T-helper 1 cell (primary cell): ENCODE measurements at places on chromosomes 2 and 18.

- DNase-seq: no peak
Measured at GRCh38 chr2:152421521-152422370, 86.8 kb downstream of the FMNL2 start.

DNA sequence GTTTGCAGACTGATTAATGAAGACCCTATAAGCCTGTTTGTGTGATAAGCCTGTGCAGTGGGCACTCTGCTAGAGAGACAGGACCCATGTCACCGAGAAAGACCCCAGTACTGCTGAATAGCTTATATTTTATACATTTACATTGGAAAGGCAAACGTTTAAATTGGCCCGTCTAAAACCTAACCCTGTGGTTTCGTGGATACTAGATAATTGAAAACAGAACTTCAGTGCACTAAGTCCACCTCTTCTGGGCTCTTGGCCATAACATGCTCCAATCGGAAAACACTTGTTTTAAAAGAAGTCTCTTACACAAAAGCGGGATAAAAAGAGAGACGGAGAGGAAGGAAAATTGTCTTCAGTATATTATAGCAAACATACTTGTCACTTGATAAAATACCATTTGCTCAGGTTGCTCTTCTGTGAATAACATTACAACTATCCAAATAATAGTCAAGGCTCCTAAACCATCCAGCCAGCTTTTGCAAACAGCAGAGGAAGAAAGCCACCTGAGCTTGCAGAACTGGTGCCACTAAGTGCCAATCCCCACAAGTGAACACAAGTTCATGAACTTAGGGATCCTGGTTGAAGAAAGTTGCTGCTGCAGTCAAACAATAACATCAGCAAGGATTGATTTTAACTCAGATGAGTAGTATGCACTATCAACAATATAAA, 218.4 kb upstream of the FN1 start:
- no peak for DNase-seq

GRCh38 chr2:179917272-179917671, 55.9 kb upstream of the ZNF385B start:
- DNase-seq: no peak

- DNase-seq: no peak
Measured at GRCh38 chr2:11121099-11121822, 34.0 kb upstream of the SLC66A3 start.

DNA sequence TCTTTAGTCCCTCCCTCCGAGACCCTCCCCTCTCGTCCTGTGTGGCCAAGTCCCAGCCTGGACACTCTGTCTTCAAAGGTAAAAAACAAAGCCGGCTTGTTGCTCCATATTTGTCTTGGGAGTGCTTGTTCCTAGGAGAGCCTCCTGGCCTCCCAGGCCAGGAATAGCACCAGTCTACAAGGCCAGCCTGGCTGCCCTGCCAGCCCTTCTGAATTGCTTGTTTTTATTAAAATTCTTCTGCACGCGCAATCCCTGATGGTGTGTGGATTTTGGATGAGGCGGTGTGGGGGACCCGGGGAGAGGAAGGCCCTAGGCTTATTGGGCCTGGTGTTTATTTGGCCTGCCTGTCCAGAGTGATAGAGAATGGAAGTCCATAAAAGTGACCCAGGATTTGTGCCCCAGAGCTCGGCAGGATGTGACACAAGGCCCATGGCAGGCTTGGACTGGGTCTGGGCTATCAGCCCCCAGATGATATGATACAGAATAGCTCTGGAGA, 297.3 kb downstream of the CYP26B1 start:
- no peak for DNase-seq

DNA sequence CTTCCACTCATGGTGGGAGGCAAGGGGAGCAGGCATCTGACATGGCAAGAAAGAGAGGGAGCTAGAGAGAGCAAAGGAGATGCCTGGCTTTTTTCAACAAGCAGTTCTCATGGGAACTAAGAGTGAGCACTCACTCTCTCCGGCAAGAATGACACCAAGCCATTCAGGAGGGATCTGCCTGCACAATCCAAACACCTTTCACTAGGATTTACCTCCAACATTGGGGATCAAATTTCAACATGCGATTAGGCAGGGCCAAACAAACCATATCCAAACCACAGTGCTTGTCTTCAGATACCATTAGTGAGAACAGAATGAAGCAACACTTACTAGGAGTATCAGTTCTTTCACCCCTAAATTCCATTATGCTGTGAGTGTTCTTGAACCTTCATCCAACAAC, 77.3 kb downstream of the FIGN start:
- no peak for DNase-seq

GRCh38 chr18:41134426-41134825, 820.6 kb upstream of the PIK3C3 start:
- DNase-seq: no peak
